ENCODE measurements at places on chromosomes 16 and 17.

- no peak for DNase-seq
Observed at GRCh38 chr17:39357488-39357887, 43.9 kb downstream of the FBXL20 start.

DNA sequence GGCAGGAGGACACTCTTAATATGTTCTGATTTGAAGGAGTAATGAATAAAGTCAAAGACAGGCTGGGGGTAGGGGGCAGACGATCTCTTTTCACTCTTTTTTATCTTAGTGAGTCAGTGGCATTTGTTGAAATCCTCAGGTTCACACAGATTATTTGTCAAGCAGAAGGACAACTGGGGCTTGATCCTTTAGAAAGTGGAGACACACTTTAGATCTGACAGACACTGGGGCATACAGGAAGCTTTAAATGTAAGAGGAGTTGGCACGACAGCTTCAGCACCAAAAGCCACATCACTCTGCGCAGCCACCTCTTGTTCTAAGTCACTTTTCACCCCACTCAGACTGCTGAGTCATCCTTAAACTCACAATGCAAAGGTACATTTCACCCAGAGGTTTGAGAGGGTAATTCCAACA, 121.5 kb downstream of the STXBP4 start:
- DNase-seq, result peak; percentile 13

DNA sequence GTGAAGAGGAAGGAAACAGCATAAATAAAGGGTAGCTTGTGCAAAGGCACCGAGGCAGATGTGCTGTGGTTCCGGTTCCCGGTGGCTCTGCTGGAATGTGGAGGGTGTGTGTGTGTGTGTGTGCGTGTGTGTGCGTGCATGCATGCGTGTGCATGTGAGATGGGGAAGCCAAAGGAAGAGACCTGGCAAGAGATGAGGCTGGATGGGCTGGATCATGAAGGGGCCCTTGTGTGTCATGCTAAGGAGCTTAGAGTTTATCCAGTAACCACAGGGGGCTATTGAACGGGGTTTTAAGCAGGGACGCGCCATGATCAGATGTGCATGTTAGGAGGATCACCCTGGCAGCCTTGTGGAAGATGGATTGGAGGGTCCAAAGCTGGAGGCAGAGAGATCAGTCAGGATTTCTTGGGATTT, 8.3 kb downstream of the WSCD1 start:
- no peak for DNase-seq

DNA sequence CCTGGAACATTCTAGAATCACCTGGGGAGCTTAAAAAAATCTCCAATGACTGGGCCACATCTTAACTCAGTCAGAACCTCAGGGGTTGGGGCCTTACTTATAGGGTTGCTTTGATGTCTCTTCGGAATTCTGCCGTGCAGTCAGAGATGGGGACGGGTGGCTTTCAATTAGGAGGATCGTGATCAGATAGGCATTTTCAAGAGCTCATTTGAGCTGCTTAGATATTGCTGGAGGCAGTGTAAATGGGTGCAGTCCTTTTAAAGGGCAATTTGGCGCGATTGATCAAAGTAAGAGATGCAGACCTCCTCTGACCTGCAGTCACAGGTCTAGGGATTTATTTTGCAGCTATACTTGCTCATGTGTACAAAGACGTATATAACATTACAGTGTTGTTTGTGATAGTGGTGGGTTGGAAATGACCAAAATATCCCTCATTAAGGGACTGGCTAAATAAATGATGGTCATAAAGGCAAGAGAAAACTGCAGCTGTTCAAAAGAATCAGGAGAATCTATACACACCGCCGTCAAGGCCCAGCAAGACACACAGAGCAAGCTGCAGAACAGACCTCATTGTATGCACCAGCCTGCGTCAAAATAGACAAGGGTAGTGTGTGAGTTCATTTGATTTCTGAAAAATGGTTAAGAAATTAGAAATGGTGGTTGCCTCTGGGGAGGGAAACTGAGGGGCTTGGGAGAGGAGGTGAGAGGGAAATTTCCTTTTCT, 6.3 kb upstream of the KCNG4 start:
- DNase-seq, result no peak

- DNase-seq, result no peak
Observed at GRCh38 chr16:27351989-27352388, 38.2 kb downstream of the IL4R start.

DNA sequence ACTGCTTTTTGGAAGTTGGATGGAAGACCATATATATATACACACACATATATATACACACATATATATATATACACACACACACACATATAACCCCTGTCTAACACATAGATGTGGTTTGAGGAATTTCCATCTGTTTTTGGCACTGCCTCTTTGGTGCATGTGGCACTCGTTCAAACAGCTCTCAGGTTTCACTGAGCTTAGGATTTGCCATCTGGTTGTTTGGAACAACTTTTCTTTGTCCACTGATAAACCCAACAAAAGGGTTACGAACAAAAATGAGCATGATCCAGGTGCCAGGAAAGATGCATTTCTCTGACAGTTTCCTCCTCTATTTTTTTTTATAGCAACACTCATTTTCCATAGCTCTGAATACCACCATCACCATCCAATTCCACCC, 14.6 kb upstream of the KCNJ16 start:
- no peak for DNase-seq

DNA sequence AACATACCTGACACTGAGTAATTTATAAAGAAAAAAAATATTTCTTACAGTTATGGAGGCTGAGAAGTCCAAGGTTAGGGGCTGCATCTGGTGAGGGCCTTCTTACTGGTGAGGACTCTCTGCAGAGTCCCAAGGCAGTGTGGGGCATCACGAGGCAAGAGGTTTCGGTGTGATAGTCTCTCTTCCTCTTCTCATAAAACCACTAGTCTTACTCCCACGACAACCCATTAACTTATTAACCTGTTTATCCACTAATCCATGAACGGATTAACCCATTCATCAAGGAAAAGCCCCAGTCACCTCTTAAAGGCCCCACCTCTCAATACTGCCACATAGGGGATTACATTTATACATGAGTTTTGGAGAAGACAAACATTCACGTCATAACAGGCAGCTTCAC, 20.1 kb downstream of the CIITA start:
- DNase-seq, result no peak

GRCh38 chr17:82698974-82699442, 510 bp upstream of the RAB40B start:
- no peak for DNase-seq

DNA sequence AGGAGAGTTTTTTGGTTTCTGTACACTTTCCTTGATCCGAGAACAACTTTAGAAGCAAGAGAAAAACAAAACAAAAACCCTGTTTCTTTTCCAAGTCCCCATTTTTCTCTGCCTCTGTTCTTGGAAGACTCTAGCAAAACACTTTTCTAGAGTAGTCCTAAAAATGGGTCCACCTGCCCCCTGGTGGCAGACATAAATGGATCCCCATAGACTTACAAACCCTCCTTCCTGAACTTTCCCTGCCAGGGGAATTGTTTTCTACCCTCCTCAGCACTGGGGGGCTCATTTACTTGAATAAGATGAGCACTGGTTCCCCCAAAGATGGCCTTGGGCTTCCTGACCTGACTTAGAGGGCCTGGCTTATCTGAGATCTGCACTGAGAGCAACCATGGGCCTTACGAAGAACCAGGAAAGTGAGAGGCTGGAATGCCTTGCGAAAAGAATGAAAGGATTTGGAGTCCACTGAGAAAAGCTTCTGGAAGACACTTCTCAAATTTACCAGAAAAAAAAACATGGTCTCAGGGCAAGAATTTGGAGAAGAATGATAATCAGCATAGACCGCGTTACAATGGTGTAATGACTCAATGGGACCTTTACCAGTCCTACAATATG, 48.0 kb upstream of the CDYL2 start:
- peak; percentile 18 for DNase-seq

- no peak for DNase-seq
Observed at GRCh38 chr17:49616086-49616485, 40.4 kb downstream of the NXPH3 start.

DNA sequence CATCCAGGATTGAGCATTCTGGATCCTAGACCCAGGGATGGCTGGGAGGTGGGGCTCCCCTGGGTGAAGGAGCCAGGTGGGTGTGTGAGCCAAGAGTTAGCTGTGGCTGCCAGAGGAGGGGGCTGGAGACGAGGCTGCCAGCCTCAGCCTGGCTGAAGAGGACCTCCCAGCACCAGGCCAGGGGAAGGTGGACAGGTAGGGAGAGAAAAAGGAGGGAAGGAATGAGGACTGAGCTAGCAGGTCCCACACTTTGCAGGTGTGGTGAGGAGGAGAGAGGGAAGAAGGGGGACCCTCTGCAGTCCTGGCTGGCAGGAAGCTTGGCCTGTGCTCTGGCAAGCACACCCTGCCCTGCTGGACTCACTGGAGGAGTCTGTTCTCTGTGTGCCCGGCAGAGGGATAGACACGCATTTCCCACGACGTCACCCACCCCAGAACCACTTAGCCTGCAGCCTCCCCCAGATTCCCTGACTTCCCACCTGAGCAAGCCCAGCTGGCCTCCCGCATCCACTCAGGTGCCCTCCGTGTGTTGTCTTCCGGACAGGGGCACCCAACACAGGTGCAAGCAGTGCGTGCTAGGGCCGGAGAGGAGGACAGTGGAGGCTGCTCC, 42.0 kb downstream of the SOCS3 start:
- no peak for DNase-seq

- peak; percentile 11 for DNase-seq
Observed at GRCh38 chr17:61251939-61252865, 147.4 kb upstream of the TBX2 start.

DNA sequence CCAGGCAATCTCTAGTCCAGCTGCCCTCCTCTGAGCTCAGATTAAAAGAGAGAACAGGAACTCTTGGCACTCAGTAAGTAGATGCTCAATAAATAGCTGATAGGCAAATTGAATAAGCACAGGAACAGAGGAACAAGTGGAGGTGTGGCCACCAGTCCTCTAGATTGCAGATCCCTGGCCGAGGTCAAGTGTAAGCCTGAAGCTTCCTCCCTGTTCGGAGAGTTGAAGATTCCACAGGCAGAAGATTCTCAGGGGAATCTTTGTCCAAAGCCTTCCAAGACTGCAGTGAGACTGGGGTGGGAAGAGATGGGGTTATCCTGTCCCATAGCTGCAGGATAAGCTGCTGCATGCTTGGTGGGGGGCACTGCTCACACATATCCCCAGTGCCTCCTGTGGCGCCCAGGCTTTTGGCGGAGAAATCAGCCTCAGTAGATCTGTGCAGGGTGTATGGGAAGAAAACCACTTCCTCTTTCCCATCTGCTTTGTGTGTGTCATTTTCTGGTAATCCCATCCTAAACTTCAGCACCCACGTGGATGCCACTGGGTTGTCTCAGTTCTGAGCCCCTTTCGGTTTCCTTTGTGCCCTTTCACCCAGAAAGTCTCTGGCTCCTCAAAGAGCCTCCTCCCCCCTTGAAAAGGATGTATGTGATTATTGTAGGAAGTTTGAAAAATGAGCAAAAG, 12.1 kb downstream of the CD300A start:
- peak; percentile 36 for DNase-seq

DNA sequence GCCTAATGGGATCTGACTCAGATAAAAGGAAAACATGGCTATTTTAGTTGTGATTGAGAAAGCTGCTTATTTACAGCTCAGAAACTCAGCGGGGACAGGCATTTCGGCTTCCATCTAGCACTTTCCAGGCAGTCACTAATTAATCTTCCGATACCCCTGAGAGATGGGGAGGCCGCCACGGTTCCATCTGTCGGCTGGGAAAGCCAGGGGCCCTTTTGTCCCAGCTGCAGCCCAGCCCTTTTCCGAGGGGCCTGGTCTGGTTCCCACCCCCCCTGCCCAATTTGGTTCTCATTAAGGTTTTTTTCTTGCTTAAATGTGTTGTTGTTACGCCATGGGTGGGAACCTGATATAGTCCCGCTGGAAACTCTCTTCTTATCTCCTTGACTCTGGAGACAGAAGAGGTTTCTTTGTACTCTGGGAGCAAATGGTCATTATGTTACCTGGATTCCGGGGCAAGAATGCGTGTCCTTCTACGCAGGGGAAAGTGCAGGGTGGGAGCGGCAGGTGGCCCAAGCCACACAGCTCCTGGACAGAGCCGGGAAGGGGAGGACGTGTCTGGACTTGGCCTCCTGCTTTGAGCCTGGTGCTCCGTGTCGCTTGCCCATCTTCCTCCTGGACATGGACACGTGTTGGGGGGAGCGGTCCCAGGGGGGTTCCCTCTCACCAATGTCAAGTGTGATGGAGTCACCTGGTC, 50.9 kb upstream of the GSE1 start:
- DNase-seq, result no peak

DNA sequence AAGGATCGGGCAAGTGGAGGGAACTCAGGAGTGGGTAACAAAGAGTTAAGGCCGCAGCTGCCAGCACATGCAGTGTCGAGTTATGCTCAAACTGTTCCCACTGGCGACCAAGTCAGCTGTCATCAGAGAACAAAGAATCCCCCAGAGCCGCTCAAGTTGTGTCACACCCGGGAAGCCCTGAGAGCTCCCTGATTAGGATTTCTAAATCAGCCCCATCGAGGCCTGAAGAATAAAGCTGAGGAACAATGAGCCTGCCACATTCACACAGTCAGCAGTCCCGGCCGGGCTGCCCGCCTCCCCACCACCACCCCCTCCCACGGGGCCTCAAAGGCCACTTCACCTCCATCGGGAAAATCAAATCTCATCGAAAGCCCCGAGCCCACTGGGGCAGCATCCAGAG, 84.5 kb downstream of the SOX9 start:
- no peak for DNase-seq

- no peak for DNase-seq
Observed at GRCh38 chr16:87017371-87018012, 299.7 kb downstream of the C16orf95 start.

DNA sequence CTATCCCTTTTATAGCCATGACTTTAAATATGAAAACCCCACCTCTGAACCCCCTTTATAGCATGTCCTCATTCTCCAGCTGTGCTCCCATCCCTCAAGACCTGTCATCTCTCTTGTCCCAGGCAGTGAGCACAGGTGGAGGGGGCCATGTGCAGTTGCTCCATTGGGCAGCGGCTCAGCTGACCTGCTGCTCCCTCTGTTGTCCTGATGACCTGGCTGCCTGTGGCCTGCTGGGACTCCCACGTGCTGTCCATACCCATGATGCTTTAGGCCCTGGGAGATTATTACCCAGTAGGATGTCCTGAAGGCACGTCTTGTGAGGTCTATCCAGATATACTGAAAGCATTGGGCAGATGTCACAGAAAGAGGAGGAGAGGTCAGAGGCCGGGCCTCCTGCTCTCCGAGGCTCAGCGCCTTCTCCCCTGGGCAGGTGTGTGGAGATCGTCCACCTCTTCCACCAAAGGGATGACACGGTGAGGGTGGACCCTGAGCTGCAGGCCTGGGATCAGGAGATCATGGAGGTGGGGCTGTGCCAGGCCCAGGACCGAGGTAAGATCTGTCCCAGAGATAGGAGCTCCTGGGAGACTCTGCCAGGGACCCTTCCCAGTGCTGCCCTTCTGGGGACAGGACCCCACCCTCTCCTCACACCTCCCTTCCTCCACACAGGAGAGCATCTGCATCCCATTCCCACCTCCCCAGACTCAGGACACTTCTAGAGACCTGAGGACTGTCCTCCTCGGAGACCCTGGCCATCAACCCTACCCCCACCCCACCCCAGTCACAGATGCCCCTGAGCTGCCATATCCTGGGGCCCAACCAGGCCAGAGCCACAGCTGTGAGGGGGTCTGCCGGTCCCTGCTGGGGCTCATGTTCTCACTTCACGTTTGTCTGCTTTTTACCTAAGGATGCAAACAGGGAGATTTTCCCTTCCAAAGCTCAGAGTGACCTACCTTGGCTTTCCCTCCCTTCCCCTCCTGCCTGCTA, 58.0 kb downstream of the GOSR1 start:
- no peak for DNase-seq

- no peak for DNase-seq
Observed at GRCh38 chr17:81272616-81273015, 22.5 kb downstream of the SLC38A10 start.

Measured in activated naive CD8-positive, alpha-beta T cell treated with anti-CD3 and anti-CD28 coated beads, Interleukin-2, amount 50 U/mL, for 24 hours (primary cell).